Transverse colon (tissue), 4 donors: ENCODE measurements at places on chromosomes 6 and 20. TPM values are rescaled to one million over a fixed set of nuclear protein-coding genes. Genes with fewer than 3 reads are reported as not detected.

SIRPA gene
- 25.4 TPM for total RNA-seq

GSTA1 gene
- 16.2 TPM for total RNA-seq

- no peak for DNase-seq
Measured at GRCh38 chr6:134359302-134359701, 41.4 kb upstream of the SGK1 start.

DNA sequence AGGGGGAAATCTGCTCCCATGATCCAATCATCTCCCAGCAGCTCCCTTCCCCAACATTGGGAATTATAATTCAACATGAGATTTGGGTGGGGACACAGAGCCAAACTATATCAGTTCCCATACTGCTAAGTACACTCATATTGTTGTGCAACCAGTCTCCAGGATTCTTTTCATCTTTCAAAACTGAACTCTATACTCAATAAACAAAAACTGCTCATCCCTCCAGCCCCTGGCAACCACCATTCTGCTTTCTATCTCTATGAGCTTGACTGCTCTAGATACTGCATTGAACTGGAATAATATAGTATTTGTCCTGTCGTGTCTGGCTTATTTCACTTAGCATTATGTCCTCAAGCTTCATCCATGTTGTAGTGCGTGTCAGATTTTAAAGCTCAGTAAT, 42.9 kb downstream of the STX11 start:
- no peak for DNase-seq

DNA sequence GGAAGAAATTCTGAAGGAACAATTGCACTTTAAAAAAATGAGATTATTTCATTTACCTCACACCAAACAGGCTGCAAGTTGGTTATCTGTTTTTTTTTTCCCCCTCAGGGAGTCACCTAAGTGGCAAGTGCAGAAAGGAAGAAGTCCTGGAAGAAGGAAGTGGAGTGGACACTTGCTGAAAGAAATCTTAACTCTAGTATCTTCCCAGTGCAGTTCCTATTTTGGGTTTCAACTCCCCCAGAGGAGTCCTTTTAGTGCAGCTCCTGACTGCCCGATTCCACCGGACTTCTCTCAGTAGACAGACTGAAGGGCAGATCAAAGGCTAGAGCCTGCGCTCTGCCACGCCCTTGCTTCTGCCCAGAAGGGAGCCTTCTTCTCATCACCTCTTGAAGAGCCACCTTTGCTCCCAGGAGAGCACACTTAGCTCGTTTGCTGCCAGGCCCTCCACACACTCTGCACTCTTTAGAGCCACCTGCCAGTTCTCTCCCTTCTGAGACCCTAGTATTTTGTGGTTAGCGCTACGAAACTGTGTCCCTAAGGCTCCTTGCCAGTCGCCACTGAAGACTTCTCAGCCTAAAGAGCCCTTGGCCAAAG, 4.9 kb downstream of the MTCL3 start:
- no peak for DNase-seq

- DNase-seq, result no peak
Measured at GRCh38 chr6:111993342-111993741, 60.6 kb upstream of the CCN6 start.

- DNase-seq, result no peak
Measured at GRCh38 chr20:8449123-8449522, 317.1 kb downstream of the PLCB1 start.
